HFF-Myc (cell line): ENCODE measurements at places on chromosomes 1 and 21.

GRCh38 chr1:32241001-32241763, 5.8 kb upstream of the FAM167B start:
- no peak for DNase-seq

- DNase-seq: no peak
Measured at GRCh38 chr1:33080373-33080772, 580 bp upstream of the AZIN2 start.

DNA sequence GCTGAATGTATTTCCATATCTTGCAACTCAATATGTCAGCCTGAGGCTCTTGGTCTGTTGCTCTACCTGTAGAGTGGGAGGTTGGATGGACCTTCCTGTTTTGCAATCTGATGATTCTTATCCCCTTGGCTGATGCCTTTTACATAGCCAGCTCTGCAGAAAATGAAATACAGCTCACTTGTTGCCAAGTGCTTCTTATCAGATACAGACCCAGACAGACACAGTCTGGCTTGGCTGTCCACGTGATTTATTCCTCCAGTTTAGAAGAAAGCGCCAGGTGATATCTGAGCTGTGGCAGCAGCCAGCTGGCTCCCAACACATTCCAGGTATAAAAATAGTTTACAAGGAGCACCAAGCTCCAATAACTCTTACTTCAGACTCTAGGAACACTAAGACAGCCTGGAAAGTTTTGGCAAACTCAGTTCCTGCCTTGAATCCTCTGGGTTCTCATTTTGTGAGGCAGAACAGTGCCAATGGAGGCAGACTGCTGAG, 479.2 kb upstream of the USP24 start:
- DNase-seq: no peak

- DNase-seq: no peak
Measured at GRCh38 chr1:115327270-115327669, 10.8 kb downstream of the NGF start.

- DNase-seq: no peak
Measured at GRCh38 chr1:9278116-9278515, 14.6 kb upstream of the SPSB1 start.

DNA sequence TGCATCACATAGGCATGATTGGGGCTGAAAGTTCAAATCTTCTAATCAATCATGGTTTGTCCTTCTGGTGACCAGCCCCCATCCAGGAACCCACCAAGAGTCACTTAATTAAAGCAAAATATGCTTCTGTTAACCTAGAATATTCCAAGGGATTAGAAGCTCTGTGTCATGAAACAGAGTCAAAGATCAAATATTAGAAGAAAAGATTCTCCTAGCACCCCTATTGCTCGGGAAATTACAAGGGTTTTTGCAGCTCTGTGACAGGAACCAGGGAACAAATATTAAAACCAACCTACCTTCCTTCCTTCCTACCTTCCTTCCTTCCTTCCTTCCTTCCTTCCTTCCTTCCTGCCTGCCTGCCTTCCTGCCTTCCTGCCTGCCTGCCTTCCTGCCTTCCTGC, 31.8 kb upstream of the ACTN2 start:
- DNase-seq: no peak

- DNase-seq: no peak
Measured at GRCh38 chr1:177306981-177307380, 136.2 kb downstream of the BRINP2 start.

- DNase-seq: no peak
Measured at GRCh38 chr1:67942274-67942673, 108.2 kb downstream of the DIRAS3 start.

GRCh38 chr1:29962831-29963247, 726.5 kb downstream of the PTPRU start:
- DNase-seq: no peak

DNA sequence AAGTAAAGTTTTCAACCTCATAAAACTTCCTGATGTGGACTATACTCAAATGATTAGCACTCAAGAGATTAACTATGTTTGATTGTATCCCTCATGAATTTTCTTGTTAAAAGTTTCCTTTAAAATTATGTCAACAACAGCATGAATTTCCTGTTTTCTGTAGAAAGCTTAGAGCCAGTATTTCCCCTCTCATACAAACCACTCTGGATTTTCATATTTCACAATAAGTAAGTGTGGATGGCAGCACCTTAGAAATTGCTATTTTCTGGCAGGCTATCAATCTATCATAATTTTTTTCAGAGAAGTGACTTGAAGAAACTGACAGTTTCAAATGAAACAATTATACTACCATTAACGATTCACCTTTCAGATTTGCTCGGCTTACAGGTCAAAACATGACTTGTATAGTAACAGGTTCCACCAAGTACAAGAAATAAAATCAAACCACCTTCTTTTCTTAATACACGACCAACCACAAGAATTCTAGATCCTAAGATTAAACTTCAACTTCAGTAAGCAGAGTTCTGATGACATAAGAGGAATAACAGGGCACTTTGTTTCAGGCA, 20.8 kb downstream of the ELK4 start:
- DNase-seq: no peak

GRCh38 chr1:155134880-155135414, 705 bp upstream of the SLC50A1 start:
- DNase-seq: peak; percentile 79

GRCh38 chr1:179031855-179032513, 6.3 kb downstream of the FAM20B start:
- no peak for DNase-seq

GRCh38 chr1:27940870-27941560, 6.2 kb downstream of the SMPDL3B start:
- DNase-seq: no peak

GRCh38 chr1:114670083-114671010, 498 bp upstream of the DENND2C start:
- peak; percentile 29 for DNase-seq

DNA sequence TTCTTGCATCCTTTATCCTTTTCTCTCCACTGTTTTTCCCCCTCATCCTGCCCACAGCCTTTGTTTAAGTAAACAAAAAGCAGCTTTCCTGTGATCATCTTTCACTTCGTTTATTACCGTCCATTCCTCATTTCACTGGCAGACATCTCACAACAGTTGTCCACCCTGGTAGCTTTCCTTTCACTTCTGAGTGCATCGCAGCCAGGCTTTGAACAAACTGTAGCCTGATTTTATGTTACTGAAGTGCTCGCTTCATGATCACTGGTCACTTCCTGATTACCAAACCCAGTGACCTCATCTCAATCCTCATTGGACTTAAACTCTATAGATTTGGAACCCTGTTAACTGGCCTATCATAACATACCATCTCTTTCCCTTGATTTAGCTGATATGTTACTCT, 67.7 kb downstream of the SDCCAG8 start:
- no peak for DNase-seq

- DNase-seq: no peak
Measured at GRCh38 chr1:3759164-3759563, 6.9 kb downstream of the CCDC27 start.

- DNase-seq: peak; percentile 6
Measured at GRCh38 chr1:215113776-215114153, 31.2 kb downstream of the KCNK2 start.

DNA sequence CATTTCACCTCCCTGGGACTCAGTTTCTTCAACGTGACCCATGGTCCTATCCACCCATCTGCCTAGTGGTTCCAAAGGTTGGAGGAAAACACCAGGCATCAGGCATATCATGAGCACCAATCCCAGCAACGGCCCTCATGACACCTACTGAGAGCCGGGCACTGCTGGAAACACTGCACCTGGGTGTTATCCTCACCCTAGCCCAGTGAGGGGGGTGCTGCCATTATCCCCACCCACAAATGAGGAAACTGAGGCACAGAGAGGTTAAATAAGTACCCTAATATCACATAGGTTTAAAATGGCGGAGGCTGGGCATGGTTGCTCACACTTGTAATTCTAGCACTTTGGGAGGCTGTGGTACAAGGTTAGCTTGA, 206.9 kb downstream of the MATN1 start:
- DNase-seq: no peak

DNA sequence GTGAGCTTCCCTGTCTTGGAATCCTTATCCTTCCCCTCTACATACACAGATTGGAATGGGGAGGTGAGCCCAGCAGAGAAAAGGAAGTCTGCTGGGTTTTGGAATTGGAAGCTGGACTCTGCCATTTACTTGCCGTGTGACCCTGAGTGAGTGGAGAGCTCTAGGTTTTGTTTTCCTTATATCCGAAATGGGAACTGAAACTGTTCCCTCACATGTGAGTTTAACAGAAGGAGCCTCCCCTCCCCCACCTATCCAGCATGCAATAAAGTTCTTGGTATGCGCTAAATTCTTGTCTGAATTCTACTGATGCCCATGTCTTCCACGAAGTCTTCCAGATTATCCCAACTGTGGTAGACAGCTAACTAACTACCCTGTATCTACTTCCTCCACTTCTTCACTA, 58.7 kb downstream of the NENF start:
- no peak for DNase-seq

DNA sequence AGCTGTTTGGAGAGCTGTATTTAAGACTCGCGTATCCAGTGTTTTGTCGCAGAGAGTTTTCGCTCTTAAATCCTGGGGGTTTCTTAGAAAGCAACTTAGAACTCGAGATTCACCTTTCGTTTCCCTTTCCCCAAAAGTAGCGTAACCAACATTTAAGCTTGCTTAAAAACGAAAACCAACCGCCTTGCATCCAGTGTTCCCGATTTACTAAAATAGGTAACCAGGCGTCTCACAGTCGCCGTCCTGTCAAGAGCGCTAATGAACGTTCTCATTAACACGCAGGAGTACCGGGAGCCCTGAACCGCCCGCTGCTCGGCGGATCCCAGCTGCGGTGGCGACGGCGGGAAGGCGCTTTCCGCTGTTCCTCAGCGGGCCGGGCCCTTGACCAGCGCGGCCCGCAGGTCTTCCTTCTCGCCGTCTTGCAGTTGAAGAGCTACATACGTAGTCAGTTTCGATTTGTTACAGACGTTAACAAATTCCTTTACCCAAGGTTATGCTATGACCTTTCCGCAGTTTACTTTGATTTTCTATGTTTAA, 1.9 kb downstream of the OLIG1 start:
- DNase-seq: no peak

DNA sequence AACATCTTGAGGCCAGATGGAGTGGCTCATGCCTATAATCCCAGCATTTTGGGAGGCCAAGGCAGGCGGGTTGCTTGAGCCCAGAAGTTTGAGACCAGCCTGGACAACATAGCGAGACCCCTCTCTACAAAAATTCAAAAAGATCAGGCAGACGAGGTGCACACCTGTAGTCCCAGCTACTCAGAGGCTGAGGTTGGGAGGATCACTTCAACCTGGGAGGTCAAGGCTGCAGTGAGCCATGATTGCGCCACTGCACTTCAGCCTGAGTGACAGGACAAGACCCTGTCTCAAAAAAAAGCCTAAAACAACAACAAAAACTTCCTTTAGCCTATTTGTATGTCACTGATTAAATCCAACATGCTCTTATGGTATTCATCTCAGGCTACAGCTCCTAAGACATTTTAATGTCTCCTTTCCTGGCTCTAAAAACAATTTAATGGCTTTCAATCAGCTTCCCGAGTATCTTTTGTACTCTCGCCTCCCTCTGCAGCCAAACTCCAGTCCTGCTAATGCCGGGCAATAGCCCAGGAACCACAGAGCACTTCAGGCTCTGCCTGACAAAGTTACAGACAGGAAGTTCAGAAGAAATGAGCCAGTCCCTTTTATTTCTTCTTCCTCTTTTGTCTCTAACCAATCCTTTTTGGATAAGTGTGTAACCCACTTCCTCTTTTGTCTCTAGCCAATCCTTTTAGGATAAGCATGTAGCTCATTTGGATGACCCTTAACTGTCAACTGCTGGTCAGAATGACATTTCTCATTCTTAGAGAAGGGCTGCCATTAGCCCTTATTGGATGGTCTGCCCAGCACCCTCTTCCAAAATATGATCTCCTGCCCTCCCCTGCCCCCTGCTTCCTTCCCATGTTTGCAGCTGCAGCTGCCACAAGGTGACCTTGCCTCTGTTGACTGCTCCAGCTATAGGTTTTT, 6.6 kb upstream of the DOP1B start:
- DNase-seq: no peak

DNA sequence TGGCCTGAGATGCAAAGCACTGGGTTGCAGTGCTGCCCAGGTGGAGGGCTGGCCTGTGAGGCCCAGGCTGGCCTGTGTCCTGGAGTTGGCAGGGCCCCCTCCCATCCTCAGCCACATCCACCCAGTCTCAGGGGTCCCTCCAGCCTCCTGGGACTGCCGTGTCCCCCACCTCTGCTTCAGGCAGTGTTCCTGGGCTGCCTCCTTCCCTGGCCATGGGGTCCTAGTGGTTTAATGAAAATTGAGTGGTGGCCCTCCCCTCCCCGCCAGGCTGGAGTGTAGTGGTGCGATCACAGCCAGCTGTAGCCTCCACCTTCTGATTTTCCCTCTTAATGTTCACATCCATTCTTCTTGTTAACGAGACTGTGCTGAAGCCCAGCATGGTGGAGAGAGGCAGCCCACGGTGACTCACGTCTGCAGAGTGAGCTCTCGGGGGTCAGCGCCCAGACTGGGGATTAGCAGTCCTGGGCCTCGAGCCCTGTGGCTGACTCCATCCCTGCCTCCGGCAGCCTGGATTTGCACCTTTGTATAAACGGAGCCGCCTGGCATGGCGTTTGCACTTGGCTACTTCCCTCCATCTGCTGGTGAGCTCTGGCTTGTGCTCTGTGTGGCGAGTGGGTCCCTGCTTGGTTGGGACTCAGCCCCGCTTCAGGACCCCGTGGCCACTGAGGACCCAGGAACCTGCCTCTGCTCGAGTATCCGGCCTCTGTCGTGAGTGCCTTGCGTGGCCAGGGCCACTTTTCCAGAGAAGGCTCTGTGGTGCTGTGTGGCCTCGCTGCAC, 6.9 kb downstream of the MIB2 start:
- no peak for DNase-seq

GRCh38 chr21:32514275-32515055, 70.9 kb downstream of the TCP10L start:
- no peak for DNase-seq

GRCh38 chr1:184635980-184636431, 118.7 kb downstream of the EDEM3 start:
- DNase-seq: no peak

DNA sequence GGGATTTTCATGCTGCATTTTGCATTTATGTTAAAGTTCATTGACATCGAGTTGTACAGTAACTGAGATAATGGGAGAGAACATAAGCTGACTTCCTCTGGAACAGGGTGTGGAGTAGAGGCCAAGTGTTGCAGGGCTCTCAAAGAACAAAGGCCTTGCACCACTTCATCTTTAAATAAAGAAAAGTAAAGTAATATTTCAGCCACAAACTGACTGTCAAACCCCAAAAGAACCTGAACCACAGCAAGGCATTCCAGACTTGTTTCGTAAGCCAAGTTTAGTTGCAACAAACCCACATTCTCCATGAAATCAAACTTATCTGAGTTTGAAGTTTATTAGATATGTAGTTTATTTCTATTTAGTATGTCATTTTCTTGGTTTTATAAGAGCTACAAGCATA, 19.1 kb upstream of the HMGCS2 start:
- DNase-seq: no peak

- no peak for DNase-seq
Measured at GRCh38 chr1:227270554-227270953, 47.7 kb downstream of the CDC42BPA start.

GRCh38 chr1:14103878-14104430, 404.0 kb downstream of the PRDM2 start:
- no peak for DNase-seq

- DNase-seq: no peak
Measured at GRCh38 chr1:1351511-1352427, 2.6 kb upstream of the DVL1 start.

GRCh38 chr1:117171900-117172511, 38.7 kb downstream of the VTCN1 start:
- no peak for DNase-seq

- peak; percentile 75 for DNase-seq
Measured at GRCh38 chr1:2279210-2279639, 51.1 kb downstream of the SKI start.
